Posterior vena cava (tissue), 2 donors: ENCODE measurements at places on chromosomes 6 and 20. TPM values are rescaled to one million over a fixed set of nuclear protein-coding genes. Genes with fewer than 3 reads are reported as not detected.

Gene CLPSL2
- total RNA-seq, result not detected

Gene NAA20
- total RNA-seq, result 48.4 TPM

Gene POPDC3
- total RNA-seq, result not detected

Gene ACSS1
- total RNA-seq, result 12.2 TPM

Gene C6orf118
- total RNA-seq, result not detected

Gene TNXB
- 407 TPM for total RNA-seq

Gene GFOD1
- total RNA-seq, result 16.8 TPM

Gene AVP
- not detected for total RNA-seq

Gene SCRT2
- not detected for total RNA-seq

Gene EYS
- total RNA-seq, result not detected

Gene TNF
- 0.81 TPM for total RNA-seq

Gene KHDC1L
- total RNA-seq, result not detected

Gene SLC22A3
- total RNA-seq, result 24.3 TPM

Gene NRSN1
- total RNA-seq, result not detected

Gene CCN2
- 408 TPM for total RNA-seq

Gene TBXT
- not detected for total RNA-seq

Gene RSPH3
- total RNA-seq, result 6.9 TPM

Gene UBE2C
- total RNA-seq, result 0.79 TPM

Gene MEP1A
- total RNA-seq, result not detected

Gene PAK5
- total RNA-seq, result not detected

Gene JPH2
- 121 TPM for total RNA-seq

Gene EDN3
- not detected for total RNA-seq

Gene TFEB
- 20.6 TPM for total RNA-seq

Gene CDSN
- not detected for total RNA-seq

Gene KIAA1755
- total RNA-seq, result 18.6 TPM

Gene RCAN2
- total RNA-seq, result 35.4 TPM

Gene COL11A2
- 0.43 TPM for total RNA-seq

Gene FAXC
- total RNA-seq, result 10.8 TPM

Gene VNN1
- 1.9 TPM for total RNA-seq

Gene XRN2
- 45.9 TPM for total RNA-seq

Gene BTNL2
- total RNA-seq, result not detected

Gene OPN5
- total RNA-seq, result not detected

Gene FAM83C
- total RNA-seq, result not detected

Gene LY6G6D
- total RNA-seq, result not detected

Gene PRDM13
- not detected for total RNA-seq

Gene ZNF311
- total RNA-seq, result 1.7 TPM

Gene UBE2J1
- total RNA-seq, result 39.8 TPM

Gene AARS2
- 7.7 TPM for total RNA-seq
